ENCODE measurements at places on chromosomes 12 and 14.

DNA sequence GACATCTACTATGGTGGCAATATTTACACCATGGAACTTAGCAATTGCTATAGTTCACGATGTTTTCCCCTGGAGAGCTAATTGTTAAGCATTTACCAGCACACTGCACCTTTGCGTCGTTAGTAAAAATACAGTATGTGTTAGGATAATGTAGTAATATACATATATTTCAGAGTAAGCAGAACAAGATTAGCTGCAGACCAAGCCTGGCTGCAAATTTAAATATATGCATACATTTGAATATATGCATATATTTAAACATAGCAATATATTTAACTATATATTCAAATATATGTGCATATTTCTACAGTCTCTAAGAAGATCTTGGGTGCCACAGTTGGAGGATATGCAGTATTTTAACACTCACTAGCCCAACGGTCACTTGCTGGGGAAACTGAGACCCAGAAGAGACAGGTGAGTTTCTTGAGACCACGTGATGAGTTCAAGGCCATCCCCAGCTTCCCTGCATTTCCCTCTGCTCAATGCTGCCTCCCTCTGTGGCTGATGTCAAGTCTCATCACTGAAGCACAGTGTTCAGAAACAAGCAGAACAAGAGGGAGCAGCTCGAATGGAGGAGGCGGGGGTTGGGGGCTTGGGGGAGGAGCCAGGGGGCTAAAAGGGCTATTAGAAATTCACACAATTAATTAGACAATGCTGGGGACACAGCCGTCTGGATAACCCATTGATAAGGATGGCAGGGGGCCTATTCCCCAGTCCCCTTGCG is 708.0 kb downstream of the MED13L start:
- no peak for DNase-seq

DNA sequence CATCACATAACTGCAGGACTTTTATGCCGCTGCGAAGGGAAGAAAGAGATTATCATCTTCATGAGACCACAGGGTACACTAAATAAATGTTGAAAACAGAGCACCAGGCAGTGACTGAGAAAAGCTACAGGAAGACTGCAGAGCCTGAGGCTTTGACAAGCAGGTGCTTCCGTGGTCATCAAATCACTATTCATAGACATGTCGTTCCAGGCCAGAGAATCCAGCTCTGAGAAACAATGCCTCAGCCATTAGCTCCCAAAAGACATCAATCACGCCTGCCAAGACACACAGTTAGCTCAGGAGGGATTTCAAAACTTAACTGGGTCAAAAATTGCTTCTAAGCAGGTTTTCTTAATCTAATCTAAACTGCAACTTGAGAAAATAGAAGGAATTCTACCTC is 47.2 kb upstream of the GARIN6 start:
- no peak for DNase-seq

GRCh38 chr12:63023926-63024325 is 89.0 kb upstream of the PPM1H start:
- DNase-seq = no peak

- no peak for DNase-seq
These were observed 226.0 kb downstream of the PCNX1 start for GRCh38 chr14:71133296-71133695.
